Suprapubic skin (tissue), 4 donors: ENCODE measurements at places on chromosomes 2 and 18.

- DNase-seq, result no peak
These were observed 38.4 kb downstream of the GALNT1 start for GRCh38 chr18:35619941-35620340.

- DNase-seq, result no peak
These were observed 2.8 kb downstream of the VAMP8 start for GRCh38 chr2:85580206-85580605.

DNA sequence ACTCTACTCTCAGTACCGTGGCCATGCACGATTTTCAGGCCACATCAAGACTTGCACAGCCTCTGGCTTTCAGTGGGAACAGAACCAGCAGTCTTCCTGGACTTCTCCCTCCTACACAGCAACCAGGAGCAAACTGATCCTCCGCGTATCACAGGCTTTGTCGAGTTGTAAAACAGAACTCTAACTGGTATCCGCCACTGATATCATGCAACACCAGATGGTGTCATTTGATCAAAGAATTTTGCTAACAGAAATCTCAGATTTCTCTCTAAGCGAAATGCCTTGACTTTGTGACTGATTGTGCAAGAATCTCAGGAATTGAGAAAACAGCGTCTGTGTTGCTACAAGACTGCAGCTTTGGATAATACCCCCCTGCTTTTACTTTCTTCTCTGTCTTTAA lies 85.7 kb downstream of the COPS8 start:
- no peak for DNase-seq

DNA sequence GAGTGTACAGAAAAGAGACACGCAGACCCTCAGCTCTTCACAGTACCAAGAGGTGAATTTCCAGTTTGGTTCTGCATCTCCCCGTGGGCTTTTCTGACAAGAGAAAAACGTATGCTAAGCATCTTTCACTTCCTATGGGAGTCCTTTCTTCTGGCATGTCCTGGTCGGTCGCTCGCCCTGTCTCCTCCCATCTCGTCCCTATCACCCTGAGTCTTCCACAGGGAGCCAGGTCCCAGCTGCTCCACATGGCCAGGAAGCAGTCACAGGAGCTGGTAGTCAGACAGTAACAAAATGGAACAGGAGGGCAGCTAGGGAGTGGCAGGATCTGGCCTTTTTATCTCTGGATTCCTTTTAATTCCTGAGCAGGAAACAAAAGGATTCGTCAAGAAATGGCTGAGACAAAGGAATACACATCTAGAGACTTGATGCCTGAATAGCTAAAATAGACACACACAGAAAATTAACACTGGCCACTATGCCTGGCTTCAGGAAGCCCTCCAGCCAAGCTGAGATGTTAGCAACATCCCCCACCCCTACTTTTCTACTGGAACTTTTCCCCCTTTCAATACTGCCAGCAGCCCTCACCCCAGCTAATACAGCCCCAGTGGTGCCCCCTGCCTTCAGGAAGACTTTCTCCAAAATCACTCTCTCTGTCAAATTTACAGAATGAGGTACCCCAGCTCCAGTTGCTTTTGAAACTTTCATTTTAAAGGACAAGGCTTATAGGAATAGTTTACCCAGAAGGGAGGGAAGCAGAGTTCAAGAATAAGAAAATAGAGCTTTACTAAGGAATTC lies 136.1 kb downstream of the DNER start:
- no peak for DNase-seq

DNA sequence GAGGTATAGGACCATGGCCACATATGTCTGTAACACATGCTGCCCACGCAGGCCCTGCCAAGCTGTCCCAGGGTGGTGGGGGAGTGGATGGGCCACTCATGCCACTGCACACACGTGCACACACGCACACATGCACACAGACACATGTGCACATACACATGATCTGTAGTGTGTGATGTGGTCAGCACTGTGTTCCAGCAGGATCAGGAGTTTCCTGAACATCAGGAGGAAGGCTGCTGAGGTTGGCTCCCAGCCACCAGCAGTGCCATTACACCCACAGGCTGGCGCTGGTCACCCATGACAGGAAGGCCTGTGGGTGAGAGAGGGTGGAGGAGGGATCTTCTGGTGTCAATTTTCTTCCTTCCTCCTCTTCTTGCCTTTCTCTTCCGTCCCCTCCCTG lies 44.7 kb downstream of the POMC start:
- no peak for DNase-seq

DNA sequence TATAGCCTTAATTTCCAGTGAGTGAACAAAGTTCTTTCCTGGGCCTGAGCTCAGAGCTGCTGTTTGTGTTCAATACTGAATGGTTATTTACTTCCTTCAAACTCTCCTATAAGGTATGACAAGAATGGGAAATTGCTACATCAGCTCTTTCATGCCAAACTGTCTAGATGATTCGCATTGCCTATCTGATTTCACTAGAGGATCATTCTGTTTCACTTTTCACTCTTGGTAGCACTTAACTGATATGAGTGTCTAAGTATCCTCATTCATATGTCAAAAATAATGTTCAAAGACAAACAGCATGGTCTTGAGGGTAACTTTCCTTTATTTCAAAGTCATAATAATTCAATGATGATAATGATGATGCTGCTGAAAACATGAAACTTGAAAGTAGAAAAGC lies 32.9 kb upstream of the SCG2 start:
- DNase-seq, result no peak

DNA sequence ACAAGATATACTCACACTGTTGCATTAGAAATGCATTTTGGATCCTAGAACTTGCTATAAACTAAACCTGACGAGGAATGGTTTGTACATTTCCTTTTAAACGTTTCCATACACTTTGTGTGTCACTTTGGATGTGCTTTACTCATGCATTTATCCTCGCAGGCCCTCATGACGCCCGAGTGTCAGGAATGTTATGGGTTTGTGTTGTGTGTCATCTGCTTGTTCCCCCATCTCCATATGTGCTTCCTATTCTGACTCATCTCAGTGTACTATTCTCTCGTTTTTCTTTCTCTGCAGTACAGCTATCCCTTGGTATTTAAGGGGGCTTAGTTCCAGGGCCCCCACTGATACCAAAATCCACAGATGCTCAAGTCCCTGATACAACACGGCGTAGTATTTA lies 121.5 kb upstream of the RASGRP3 start:
- no peak for DNase-seq

GRCh38 chr2:44314362-44314761 lies 39.1 kb downstream of the SLC3A1 start:
- no peak for DNase-seq

GRCh38 chr2:118641711-118642110 lies 205.7 kb downstream of the EN1 start:
- DNase-seq, result no peak

GRCh38 chr2:51212374-51212773 lies 180.4 kb upstream of the NRXN1 start:
- no peak for DNase-seq

- no peak for DNase-seq
These were observed 3.8 kb downstream of the MEMO1 start for GRCh38 chr2:32007121-32007391.

DNA sequence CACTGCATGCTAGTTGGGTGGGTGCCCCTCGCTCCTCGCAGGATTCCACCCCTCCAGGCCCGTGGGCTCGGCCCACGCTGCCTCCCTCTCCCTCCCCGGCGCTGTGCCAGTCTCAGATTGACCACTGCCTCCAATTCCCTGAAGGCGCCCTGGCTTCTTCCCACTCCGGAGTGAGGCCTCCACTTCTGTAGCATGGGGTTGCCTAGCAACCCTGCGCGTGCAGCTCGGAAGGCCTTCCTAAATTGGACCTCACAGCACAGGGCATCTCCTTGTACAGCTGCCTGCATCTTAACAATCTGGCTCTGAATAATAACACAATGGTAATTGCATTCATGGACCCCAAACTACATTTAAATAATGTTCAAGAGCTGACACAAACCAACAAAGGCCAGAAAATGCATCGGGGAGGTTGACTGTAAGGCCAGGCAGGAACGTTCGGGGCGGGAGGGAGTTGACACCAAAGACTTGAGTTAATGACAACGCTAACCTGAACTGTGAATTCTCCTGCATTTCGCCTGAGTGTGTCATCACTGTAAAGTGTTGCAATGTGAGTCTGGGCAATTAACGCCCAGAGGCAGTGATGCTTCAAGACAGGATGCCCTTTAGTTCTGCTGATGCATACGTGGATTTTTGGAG lies 222.9 kb downstream of the ZBTB7C start:
- no peak for DNase-seq
